ENCODE measurements at places on chromosomes 5 and 9.

DNA sequence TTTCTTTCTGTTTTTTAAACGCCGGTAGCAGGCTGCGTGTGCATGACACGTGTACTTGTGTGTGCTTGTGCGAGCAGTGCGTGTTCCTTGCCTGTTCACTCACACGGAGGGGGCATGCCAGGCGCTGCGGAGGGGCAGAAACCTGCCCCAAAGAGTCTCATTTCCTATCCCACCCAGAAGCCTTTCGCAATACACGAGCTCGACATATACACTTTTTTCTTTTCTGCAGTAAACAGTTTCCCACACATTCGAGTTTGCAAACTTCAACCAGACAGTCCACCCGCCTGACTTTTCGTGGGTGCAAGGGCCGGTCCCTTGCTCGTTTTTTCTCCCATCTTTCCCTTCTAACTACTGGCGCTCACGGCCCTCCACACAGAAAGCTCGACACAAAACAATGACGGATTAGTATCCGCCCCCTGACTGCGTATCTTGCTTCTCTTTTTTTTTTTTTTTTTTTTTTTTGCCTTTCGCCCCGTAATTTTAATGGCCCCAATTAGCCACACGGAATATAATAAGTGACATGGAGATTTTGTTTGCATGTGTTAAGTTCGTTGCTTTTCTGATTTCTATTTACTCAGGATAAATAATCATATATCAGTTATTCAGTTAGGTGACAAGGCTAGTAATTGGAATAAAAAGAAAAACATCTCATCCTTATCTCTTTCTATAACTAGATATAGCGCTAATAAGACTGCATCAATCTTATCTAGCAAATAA lies 5.3 kb upstream of the OTP start:
- no peak for DNase-seq

DNA sequence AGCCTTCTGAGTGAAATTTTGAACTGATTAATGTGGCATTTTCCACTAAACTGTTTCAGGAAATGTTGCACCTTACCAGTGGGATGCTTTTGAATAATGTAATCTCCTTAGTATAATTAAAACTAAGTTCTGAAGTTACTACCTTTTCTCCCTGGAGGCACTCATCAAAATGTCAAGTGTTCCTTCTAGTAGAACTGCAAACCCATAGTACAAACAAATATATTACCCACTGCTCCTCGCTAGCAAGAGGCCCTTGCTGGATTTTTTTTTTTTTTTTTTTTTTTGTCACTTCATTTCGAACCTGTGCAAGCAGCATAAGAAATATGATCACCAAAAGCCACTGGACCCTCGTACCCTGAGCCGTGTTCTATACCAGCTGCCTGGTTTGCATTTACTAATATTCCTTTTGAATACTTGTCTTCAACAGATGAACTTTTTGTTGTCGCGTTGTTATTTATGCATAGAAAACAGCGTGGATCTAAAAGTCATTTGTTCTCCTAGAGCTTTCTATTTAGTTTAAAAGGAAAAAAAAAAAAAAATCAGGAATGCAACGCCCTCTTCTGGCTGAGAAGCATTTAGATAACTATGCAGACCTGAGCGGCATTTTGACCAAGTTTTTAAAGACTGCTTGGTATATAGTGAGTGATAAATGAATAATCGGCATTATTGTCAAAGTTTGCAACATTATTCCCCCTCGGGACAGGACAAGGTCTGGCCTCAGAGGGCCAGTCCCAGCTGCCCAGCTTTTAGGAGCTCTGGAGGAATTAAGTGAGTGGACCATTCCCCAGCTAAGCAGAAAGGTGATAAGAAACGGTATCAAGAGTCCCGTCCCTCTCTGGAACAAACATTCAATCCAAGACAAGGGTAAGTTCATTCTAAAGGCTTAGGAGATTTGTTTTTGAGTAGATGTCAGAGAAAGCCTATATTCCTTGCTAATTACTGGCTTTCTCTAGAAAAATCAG lies 162.5 kb upstream of the KIF2A start:
- no peak for DNase-seq

DNA sequence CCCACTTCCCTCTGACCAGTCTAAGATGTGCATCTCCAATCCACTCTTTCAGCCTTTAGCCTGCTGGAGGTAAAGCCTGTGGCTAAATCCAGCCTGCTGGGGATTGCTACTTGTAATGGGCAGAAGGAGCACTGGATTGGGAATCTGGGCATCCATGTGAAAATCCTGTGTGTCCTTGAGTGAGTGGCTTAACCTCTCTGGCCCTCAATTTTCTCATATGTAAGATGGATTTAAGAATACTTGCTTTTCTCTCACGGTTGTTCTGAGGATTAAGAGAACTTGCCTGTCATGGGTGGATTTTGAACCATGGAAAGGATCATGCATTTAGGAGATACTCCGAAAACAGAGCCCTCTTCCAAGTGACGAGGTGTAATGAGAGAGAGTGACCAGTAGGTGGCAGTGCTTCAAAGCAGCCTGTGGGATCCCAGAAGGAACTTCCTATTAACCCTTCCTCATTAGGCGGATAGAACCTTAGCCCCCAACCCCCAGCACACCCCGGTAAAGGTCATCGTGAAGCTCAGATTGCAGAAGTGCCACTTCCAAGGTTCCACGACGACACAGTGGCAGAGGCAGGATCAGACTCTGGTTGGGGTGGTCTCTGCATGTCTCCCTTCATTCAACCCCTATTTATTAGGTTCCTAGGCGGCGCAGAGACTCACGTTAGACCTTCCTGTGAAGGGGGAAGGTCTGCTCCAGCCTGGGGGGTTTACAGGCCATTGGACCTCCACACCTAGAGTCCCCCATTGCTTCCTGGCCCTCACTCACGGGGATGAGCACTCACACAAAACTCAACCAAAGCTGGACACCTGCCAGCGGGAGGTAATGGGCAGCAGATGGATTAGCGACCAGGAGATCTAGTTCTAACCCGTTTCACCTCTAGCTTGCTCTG lies 68.7 kb upstream of the ZNF618 start:
- DNase-seq = no peak

DNA sequence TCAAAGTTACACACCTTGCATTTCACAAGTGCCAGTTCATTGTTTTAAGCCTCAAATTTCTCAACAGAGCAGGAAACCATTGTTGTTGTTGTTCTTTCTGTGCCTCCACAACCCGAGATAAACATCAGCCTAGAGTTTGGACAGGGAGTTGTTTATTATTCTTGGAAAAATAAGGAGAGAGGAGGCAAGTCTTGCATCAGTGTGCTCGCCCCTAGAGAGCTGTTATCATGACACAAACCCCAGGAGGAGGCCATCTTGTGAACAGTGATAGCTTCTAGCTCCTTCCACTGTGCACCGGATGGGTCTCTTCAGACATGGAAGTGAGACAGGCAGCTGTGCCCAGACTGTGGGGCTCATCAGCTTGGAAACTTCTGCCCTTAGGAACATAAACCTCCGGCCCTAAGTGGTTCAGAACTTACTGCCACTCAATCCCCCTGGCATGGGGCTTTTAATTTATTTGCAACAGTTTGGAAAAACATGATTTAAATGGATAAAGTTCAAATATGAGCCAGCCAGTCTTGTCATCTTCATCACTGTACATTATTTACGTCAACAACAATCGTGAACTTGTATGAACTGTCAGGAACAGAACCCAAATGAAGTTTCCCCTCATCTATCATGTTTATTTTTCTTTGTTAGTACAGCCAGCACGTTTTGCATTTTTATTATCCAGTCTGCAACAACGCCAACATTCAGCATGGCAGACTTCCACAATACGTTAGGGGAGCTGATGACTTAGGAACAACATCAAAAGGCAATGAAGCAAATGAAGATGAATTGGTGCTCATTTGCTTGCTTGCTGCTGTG lies 181.7 kb upstream of the S1PR3 start:
- DNase-seq = no peak

DNA sequence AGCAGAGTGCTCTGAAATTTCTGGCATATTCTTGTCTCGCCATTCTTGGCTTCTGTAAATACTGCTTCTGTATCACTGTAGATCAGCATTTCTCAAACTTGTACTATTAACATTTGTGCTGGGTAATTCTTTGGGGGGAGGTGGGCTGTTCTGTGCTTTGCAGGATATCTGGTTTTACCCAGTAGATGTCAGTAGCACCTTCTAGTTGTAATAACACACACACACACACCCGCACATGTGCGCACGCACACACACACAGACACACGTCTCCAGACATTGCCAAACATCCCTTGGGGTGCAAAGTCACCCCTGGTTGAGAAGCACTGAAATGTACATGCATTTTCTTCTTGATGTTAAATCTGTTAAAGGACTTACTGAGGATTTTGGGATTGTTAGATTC lies 304.1 kb downstream of the MAT2B start:
- DNase-seq = no peak

- no peak for DNase-seq
Observed at GRCh38 chr9:32524892-32525708, 896 bp downstream of the RIGI start.

DNA sequence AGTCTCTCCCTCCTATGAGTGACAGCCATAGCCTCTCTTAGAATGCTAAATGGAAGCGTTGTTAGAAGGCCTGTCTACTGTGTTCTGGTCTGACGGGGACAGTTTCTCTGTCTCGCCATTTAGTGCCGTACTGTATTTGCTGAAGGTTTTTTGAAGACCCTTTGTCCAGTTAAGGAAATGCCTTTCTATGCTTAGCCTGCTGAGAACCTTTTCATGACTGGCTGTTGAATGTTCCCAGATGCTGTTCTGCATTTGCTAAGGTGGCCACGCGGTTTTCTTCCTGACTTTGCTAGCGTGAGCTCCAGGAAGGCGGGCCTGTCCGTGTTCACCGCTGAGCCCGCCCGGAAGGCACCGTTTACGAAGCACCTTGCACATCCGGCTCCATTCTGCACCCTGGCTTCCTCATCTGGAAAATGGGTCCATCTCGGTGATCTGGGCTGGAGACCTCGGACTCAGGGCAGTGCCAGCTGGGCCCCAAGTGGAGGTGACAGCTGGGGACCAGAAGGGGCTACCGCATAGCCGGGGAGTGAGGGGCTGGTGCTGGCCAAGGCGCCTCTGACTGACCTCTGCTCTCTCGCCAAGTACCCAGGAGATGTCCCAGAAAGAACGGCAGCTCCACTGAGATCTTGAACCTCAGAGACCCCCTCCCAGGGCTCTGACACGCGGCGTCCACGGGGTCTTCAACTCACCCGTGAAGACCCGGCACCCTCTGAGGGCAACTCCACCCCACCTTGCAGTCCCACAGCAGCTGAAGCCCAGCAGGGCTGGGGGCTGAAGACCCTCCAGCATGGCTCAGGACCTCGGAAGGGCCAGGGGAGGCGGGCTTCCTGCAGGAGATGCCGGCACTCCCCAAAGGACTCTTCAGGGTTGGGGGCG lies 52.5 kb upstream of the NKD2 start:
- DNase-seq = no peak

- DNase-seq = no peak
Observed at GRCh38 chr5:683551-684481, 9.3 kb downstream of the TPPP start.

GRCh38 chr5:82749461-82749820 lies 327.8 kb downstream of the TMEM167A start:
- DNase-seq = no peak

DNA sequence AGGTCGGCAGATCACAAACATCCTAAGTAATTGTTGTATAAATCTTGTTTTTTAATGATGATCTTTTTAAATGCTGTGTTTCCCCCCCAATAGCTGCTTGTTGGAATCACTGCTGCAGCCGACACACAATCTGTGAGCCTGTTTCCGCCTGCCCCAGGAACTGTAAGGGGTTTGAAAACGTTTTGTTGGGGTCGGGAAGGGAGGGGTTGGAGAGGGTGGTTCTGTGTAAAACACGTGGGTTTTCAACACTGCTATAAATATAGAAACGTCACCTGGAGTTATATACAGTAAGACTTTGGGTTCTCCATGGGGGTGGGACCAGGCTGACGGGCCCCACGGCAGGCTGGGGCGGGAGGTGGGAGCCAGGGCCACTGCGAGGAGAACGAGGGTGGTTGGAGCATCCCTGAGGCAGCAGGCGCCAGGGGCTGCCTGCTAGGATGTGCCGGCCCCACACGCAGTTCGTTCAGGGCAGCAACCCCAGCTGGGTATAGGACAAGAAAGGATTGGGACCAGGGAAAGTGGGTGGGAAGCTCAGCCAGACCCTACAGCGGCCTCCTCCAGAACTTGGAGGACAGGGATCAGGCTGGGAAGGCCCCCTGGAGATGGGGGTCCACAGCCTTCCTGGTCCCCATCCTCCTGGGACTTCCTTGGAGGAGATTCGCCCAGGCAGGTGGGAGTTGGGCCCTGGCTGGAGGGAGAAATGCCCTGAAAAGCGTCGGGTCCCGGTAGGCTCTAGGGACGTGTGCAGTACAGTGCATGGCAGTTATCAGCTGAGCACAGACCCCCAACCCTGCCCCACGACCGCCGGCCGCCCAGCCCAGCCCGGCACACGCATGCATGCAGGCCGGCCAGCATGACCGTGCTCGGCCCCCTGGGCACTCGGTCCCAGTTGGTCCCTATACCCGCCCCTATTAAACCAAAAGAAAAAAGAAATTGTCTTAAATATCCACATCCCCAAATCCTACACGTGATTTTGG lies 9.7 kb downstream of the RNF44 start:
- DNase-seq = no peak

GRCh38 chr9:31253800-31254762 lies 1130.4 kb upstream of the ACO1 start:
- DNase-seq = no peak

DNA sequence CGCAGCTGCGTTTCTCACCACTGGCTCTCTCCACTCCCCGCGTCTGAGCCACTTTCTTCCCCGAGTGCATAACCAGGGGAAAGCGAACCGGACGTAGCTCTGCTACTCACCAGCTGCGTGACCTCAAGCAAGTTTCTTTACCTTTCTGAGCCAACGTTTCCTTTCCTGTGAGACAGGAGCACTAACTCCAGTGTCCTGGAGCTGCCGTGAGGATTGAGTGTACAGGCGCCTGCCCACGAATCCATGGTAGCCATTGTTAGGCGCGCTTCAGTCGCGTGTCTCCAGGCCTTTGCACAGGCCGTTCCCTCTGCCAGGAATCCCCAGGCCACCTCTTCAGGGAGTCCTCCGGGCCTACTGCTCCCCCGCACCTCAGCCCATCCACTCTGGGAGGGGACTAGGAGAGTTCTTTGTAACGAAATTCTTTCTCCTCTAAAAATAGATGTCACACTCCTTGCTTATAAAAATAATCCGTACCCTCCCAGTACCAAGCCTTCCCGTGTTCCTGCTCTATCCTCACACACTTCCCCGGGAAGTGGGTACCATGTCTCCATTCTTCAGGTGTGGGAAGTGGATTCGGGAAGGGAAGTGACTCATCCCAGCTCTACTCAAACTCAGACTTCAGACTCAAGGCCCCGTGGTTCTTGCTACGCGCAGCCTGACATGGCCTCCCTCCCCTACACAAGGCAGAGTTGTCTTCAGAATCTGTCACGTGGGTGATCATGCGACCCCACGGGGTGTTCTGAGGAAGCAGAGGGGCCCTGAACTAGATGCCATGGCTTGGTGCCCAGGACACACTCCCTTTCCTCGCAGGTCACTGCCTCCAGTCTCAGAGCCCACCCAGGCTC lies 16.1 kb upstream of the CRB2 start:
- DNase-seq = no peak

DNA sequence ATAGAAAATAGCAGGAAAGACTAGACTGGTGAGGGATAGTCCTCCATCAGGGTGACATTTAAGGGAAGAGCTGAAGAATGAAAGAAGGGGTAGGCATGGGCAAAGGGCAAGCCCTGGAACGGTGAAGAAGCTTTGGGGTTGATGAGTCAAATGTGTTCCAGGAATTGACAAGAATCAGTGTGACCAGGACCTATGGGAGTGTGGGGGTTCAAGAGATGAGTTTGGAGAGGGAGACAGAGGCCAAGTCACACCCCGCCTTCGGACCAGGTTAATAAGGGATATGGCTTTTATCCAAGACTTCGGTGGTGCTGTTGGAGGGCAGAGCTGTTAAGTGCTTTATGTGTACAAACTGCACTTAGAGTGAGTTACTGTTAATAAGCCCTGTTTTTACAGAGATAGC lies 920 bp downstream of the PMPCA start:
- DNase-seq = no peak

GRCh38 chr5:39639618-39640089 lies 214.9 kb upstream of the DAB2 start:
- DNase-seq = no peak

Measured in stimulated activated CD8-positive, alpha-beta memory T cell treated with anti-CD3 and anti-CD28 coated beads, Interleukin-4, amount 100 ng/mL, for 4 hours (primary cell).